PC-9 (cell line): ENCODE measurements at places on chromosomes 13 and 19.

GRCh38 chr19:19006213-19006612 is 27.1 kb downstream of the SUGP2 start:
- DNase-seq = no peak

DNA sequence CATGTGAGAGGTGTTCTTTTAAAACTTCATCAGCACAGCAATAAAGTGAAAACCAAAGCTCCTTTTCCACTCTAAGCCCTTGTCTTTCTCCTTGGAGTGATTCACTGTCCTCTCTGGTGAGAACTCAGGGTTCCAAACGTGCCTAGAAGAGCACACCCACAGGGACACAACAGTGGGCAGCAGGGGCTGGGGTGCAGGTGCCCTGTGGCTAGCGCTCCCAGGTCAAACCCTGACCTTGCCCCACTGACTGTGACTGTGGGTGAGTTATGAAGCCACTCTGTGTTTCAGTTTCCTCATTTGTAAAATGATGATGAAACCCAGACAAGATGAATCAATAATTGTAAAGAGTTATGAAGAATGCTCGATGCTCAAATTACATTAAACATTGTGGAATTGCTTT is 37.6 kb upstream of the IGFL1 start:
- DNase-seq = peak; percentile 73

GRCh38 chr19:48403606-48404005 is 10.1 kb downstream of the GRIN2D start:
- peak; percentile 35 for DNase-seq

DNA sequence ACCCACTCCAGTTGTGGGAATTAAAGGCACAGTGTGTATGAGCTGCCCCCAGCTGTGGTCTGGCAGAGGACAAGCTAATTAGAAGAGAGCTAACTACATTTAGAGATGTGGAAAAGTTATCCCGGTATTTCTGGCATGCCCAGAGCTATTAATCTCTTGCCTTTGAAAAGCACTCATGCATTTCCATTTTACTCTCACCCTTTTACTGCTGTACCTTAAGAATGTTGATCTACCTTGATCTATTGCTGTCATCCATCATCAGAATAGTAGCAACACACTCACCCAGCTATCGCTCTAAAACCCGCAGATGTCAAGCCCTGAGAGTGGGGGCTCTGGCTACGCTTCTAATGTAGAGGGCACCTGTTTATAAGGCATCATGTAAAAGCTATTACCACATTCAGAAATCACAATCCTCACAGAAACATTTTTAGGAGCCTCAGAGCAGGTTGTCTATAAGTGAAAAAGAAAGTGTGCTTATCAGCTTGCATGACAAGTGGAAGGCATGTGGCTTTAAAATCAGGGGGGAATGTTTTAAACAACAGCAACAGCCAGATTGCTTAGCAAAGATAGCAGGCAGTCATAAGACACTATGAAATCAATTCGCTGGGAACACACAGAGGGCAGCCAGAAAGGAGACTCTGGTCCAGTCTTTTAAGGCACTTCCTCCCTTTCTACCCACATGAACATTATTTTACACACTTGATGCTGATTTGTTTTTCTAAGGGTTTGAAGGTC is 224.2 kb upstream of the IRS2 start:
- DNase-seq = no peak

GRCh38 chr19:28456252-28456651 is 756.7 kb downstream of the UQCRFS1 start:
- no peak for DNase-seq

DNA sequence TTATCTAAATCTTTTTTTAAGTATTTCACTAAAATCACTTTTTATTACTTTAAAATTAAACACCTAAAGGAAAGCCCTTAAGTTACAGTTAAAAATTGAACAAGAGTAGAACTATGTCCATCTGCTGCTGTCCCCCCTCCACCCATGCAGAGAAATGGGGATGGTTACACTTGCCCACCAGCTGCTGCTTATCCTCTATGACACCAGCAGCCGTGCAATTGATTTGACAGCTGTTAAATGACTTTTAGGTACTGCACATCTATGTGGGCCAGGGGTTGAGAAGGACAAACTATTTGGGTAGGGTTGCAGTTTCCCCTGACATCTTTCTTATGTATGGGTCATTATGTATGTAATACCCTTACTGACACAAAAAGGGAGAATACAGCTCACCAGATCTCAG is 77.2 kb downstream of the TBC1D4 start:
- DNase-seq = no peak

DNA sequence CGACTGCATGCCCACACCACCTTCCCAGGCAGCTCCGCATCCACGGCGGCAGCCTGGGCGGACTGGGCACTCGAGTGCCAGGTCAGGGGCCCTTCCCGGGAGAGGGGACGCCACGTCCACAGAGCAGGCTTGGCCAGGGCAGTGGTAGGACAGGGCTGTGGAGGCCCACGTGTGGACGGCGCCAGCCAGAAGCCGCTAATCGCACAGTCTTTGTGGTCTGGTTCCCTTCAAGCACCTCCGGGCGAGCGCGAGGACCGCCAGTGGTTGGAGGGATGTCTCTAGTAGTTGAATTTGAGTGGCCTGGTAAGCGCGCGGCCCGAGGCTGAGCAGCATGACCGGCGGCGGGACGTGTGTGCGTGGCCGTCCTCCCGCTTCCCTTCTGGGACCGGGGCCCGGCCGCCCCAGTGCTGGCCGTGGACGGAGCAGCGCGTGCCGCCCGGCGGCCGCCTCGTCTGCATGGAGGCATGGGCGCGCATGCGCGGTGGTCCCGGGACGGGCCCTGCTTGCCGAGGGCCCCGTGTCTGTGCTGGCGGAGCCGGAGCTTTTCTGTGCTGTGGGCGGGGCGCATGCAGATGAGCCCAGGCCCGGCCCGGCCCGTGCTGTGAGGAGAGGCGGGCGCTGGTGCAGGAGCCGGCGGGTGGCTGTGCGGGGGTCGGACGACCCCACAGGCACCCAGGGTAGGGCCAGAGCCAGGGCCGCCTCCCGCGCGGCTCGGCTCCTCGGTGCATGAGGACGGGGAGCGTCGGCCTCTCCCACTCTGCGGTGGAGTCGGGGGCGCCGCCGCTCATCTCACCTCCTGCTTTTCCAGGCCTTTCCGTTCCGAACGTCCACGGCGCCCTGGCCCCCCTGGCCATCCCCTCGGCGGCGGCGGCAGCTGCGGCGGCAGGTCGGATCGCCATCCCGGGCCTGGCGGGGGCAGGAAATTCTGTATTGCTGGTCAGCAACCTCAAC is 8.6 kb downstream of the PTBP1 start:
- DNase-seq = no peak

GRCh38 chr13:59532405-59532804 is 631.3 kb downstream of the DIAPH3 start:
- DNase-seq = no peak

GRCh38 chr19:48364598-48365348 is 606 bp downstream of the SYNGR4 start:
- no peak for DNase-seq

DNA sequence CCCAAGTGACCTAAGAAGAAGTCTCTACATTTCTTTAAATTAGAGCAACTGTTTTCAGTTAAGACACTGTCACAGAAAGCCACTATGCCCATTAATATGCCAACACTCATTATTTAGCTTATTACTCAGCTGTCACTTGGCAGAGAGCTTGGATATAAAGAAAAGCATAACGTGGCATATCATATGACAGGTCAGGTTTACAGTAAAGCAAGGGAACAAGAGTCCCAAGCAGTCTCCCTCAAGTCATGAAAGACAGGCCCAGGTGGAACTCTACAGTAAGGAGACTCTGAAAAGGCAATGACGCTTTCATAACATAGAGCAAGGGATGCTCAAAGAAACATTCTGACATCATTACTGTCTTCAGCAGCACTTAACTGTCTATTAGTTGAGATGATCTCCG is 6.3 kb downstream of the LHFPL6 start:
- no peak for DNase-seq

DNA sequence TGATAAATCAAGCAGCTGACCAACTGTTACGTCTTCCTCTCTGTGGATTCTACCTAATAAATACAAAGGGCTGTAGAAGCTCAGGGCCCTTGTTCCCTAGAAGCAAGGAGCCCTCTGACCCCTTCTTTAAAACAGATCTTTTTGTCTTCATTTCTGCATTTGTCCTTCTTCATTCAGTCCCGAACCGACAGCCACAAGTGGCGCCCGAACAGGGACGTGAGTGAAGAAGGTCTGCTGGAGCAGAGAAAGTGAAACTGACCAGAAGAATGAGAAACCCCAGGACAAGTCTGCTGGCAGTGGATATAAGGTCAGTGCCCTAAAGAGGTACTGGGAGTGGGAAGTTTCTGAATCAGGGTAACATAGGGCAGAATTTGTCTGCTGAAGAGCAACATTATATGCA is 13.1 kb downstream of the ZNF773 start:
- DNase-seq = no peak

- no peak for DNase-seq
Observed at GRCh38 chr19:53389571-53389970, 5.4 kb upstream of the ZNF765 start.

- peak; percentile 68 for DNase-seq
Observed at GRCh38 chr19:3275583-3276340, 51.3 kb downstream of the CELF5 start.

GRCh38 chr13:113187263-113187669 is 21.2 kb downstream of the PCID2 start:
- DNase-seq = peak; percentile 92

- no peak for DNase-seq
Observed at GRCh38 chr13:100300708-100301107, 211.8 kb downstream of the PCCA start.

- peak; percentile 96 for DNase-seq
Observed at GRCh38 chr19:55503502-55504251, 15.4 kb downstream of the SSC5D start.

- DNase-seq = no peak
Observed at GRCh38 chr13:75124415-75124814, 357.6 kb downstream of the TBC1D4 start.

GRCh38 chr13:100433475-100433874 is 155.1 kb downstream of the GGACT start:
- peak; percentile 56 for DNase-seq

GRCh38 chr19:2482354-2483038 is 6.6 kb downstream of the GADD45B start:
- no peak for DNase-seq

DNA sequence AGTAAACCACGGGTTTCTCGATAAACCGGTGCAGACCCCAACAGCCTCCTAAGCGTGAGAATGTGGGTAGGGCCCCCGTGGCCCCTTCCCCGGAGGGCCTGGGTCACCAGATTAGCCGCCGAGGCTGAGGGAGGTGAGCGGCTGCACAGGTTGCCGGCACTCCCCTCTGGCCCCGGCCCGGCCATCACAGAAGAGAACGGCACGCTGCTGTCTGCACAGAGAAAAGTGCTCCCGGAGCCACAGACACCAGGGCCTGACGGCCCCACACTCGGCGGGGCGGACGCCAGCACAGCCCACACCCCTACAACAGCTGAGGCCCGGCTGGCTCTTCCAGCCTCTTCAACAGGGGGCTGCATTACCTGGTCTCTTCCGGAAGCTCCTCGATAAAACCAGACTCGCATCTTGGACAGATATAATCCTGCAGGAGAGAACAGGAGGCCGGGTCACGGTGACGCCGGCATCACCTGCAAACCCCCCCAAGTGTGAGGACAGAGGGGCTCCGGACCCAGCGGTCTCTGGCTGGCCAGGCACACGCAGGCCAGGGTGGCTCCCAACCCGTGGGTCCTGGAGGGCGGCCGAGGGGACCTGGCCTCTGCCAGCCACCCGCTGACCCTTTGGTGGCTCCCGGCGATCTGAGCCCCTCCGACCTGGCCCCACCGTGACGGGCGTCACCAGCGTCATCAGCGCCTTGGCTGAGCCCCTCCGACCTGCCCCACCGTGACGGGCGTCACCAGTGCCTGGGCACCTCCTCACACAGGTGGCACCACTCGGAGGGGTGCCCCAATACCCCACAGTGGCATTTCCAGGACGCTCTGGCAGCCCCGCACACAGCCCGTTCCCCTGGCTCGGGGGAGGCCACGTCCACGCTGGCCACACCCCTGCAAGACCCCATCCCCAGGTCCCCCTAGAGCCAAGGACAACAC is 10.3 kb downstream of the RNF126 start:
- DNase-seq = no peak

GRCh38 chr13:49210669-49211068 is 9.5 kb upstream of the MLNR start:
- no peak for DNase-seq

DNA sequence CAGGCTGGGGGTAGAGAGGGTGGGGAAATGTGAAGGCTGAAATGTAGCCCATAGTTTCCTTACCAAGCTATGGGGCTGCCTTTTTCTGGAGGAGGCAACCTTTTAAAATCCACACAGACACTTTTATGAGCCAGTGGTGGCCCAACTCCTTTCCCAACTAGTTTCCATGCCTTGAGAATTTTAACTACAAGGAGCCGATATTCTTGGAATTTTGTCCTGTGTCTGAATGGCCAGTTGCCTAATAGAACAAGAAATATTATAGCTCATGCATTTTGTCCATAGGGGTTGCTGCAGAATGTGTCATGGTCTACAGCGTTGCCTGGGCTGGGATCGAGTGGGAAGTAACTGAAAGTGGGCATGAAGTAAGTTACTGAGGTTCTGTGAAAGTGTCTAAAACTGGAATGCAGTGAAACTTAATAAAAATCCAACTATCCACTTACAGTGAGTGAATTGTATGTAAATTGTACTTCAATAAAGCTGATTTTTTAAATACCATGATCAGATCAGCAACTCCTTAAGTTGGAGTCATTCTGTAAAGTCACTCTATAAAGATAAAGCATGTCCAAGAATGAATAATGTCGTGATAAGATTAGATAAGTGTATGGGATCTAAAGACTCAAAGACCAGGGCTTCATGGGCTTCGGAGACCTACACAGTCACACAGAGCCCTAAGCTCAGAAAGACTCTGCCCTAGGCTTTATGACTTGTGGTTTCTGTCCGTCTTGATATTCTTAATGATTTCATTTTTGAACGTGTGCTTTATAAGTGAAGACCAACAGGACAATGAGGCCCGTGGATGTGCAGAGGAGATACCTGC is 122.6 kb upstream of the FNDC3A start:
- DNase-seq = no peak

- DNase-seq = no peak
Observed at GRCh38 chr19:10132905-10133304, 13.2 kb upstream of the EIF3G start.

DNA sequence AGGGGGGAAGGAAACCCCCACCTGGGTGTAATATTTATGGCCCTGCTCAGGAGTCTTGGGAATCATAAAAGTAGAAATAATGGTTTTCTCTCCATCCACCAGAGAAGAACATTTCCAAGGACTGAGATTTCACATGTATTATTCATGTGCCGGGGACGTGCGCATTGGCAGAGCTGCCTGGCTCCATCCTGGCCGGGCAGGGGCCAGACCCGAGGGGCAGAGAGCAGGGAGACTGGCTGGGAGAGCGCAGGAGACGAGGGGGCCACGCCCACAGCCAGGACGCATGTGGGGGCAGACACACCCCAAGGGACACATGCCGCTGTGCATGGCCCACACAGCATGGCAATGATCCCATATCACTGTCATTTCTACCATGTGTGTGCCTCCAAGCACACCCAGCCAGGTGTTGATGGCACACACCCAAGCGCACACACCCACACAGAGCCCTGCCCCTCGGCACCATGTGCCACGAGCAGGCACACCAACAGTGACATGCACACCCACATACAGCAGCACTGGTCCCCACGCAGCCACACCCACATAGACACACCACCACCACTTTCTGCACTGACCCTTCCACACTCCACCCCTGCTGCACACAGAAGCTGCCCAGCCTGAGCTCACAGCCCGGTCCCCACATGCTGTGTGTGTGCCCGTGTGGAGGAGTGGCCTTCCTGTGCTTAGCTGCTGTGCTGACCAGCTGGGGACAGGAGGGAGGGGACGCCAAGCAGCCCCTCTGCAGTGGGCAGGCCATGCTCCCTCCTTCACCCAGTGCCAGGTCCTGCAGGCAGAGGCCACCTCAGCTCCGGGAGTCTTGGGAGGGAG is 39.3 kb downstream of the CEBPG start:
- no peak for DNase-seq
